ENCODE measurements at places on chromosomes 7 and 10.

DNA sequence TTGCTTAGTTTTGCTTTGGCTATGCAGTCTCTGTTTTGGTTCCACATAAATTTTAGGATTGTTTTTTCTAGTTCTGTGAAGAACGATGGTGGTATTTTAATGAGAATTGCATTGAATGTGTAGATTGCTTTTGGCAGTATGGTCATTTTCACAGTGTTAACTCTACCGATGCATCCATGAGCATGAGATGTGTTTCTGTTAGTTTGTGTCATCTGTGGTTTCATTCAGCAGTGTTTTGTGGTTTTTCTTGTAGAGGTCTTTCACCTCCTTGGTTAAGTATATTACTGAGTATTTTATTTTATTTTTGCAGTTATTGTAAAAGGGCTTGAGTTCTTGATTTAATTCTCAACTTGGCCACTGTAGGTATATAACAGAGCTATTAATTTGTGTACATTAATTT lies 78.2 kb upstream of the ZNF92 start:
- DNase-seq = no peak

DNA sequence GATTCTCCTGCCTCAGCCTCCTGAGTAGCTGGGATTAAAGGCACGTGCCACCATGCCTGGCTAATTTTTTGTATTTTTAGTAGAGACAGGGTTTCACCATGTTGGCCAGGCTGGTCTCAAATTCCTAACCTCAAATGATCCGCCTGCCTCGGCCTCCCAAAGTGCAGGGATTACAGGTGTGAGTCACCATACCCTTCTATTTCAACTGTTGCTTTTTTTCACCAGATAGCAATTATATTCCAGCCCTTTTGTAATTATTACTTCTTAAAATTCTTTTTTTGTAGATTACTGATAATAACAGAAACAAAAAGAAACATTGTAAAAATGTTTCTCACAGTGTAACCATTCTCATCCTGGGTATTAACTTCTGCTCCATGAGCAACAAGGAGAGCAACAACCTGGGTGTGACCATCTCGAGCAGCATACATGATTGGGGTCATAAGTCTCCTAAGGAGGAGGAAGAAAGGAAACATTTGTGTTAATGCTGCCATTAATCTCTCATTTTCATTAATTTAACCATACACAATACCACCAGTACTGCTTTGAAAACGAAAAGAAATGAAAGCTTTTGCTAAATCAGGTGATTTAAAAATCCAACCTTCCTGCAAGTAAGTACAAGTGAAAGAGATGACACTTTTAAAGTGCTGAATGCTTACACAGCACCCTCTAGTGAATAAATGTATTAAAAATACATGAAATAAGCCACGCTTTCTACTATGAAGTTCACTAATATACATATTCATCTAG lies 41.8 kb downstream of the ASZ1 start:
- DNase-seq = no peak

- DNase-seq = no peak
These were observed 22.4 kb upstream of the IFIT2 start for GRCh38 chr10:89279421-89279869.

- DNase-seq = no peak
These were observed 9.0 kb downstream of the SORCS3 start for GRCh38 chr10:104650072-104650471.

DNA sequence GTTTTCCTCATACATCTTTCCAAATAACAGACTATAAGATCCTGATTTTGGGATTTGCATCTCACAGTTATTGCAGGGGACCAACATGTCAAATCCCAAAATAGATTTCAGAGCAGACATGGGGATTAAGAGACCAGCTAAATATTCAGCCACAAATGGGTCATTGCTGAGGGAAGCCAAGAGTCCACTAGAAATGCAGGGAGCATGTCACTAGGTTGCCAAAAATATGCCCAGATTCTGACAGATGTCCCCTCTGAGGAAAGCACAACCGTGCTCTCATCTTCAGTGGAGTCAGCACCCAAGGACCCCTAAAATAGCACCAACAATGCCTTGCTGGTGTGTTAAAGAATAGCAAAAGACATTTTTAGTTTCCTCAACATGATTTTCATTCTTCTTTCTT lies 56.2 kb upstream of the AGK start:
- DNase-seq = no peak

DNA sequence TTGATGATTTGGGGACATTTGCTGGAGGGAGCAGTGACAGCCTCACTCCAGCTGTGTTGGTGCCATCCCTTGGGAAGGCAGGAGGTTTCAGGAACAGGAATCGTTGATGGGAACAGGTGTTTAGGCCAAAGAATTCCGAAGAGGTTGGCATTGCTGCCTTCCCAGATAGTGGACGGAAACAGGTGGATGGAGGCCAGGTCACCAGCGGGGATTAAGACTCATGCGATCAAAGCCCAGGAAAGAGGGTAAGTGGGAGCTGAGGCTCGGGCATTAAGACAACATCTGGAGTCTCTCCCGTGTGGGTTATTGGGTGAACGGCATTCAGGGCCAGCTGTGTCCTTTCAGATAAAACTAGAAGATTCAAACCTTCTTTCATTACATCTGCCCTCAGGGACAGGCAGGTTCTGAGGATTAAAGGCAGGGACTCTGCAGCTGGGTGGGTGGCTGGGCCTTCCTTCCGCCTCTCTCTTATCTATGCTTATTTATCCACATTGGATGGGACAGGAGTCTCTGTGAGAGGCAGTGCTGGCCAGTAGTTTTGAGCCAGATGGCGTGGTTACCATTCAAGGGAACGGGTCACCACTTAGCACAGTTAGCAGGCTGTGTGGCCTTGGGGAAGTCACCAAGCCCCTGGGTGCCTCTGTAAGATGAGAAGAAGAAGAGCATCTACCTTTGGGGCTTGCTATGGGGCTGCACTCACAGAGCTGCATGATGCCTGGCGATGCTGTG lies 67.6 kb downstream of the INSIG1 start:
- no peak for DNase-seq

DNA sequence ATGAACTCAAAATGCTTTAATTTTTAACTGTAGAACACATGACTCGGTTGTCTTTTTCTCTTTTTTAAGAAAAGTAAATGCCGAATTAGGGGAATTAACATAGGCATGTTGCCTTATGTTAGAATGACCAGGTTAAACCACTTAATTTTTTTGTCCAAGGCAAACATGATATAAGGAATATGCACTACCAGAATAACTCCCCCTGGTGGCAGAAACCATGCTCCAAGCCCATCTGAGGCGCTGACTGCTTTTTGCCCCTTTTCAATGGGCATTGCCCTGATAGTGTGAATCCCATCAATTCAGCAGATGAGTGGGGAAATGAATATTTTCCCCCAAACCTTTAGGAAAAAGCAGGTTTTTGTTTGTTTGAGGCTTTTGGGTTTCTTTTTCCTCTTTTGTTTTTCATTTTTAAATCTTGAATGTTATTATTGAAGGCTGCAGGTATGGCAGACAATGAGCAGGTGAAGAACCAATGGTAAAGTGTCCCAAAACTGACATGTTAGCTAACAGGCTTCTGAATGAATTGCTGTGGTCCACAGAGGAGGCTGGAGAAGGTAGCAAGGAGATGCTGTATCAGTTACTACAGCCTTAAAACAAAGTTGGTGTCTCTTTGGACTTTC lies 284.3 kb downstream of the SORCS3 start:
- DNase-seq = no peak

DNA sequence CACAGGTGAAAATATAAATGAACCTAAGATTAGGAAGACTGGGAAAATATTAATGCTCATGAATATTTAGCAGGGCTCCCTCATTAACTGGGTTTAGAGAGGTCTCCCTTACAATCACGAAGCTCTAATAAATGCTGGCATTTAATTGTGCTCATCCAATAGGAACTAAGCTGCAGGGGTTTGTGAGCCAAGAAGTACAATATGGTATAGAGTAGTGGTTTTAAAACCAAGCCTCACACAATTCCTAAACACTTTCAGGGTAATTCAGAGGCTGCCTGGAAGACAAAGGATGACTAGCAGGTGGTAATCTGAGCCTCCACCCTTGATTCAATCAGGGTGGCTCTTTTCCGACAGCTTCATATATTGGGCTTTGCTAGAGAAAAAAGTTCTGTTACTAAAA lies 103.3 kb downstream of the GPAM start:
- DNase-seq = no peak

GRCh38 chr7:47066976-47067614 lies 514.8 kb downstream of the TNS3 start:
- no peak for DNase-seq

DNA sequence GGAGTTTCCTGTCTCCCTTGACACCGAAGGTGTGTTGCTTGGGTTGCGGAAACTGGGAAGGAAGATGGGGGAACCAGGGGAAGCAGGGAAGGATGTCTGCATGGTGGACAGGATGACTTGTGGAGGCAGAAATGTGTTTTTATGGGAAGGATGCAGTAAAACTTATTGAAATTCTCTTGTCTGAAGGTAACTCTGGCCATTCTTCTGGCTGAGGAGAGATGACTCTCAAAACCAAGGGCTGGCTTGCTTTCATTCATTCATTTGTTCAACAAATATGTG lies 1.5 kb downstream of the UBTD1 start:
- DNase-seq = no peak

DNA sequence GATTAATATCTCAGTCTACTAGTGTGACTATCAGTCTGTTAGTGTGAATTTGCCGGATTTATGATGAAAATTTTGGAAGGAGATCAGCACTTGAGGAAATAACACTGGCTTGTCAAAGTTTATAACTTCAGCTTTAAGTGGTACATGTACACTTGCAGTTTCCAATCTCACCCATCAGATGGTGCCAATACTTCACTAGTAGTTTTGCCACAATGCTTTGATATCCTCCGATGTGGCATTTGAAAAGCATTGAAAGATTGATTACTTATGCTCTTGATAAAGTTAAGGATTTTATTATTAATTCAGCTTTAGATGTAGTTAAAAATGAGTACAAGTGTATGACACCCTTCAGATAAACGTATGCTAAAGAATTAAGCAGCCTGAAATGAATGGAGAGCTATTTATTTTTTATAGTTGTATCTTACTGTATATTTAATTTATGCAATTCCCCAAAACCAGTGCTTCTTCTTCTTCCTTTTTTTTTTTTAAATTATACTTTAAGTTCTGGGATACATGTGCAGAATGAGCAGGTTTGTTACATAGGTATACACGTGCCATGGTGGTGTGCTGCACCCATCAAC lies 98.2 kb downstream of the ANLN start:
- DNase-seq = peak; percentile 15

GRCh38 chr7:55574051-55574717 lies 1.9 kb upstream of the VOPP1 start:
- no peak for DNase-seq

GRCh38 chr10:844552-844951 lies 87.0 kb downstream of the LARP4B start:
- no peak for DNase-seq

DNA sequence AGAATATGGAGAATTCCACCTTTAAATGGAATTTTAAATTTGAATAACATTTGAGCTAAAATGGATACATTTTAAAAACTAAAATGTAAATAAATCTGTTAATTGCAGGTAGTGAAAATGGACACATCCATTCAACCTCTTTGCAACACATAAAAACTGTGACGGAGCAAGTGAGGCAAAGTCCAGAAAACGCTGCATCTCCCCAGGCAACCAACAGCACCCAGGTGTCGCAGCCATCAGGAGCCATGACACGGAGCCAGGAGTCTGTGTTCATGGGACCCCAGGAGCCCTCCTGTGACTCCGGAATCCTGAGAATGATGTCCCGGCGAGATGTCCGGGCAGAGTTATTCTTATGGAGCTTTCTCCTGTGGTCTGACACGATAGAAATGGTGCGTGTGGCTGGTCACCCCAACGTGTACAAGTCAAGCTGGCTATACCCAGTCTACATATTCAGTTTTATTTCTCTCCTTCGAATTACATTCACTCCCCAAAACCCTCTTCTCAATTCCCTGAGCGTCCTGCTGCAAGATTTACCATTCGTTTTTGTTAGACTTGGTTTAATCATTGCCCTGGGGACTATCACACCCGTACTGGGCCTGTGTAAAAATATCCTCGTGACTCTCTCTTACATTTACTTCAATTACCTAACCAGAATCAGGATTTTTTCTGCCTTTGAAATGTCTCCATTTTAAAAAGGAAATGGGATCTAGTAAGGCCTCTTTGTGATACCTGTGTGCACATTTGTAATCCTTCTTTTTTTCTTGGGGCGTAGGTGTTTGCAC lies 13.1 kb upstream of the MRC1 start:
- no peak for DNase-seq

DNA sequence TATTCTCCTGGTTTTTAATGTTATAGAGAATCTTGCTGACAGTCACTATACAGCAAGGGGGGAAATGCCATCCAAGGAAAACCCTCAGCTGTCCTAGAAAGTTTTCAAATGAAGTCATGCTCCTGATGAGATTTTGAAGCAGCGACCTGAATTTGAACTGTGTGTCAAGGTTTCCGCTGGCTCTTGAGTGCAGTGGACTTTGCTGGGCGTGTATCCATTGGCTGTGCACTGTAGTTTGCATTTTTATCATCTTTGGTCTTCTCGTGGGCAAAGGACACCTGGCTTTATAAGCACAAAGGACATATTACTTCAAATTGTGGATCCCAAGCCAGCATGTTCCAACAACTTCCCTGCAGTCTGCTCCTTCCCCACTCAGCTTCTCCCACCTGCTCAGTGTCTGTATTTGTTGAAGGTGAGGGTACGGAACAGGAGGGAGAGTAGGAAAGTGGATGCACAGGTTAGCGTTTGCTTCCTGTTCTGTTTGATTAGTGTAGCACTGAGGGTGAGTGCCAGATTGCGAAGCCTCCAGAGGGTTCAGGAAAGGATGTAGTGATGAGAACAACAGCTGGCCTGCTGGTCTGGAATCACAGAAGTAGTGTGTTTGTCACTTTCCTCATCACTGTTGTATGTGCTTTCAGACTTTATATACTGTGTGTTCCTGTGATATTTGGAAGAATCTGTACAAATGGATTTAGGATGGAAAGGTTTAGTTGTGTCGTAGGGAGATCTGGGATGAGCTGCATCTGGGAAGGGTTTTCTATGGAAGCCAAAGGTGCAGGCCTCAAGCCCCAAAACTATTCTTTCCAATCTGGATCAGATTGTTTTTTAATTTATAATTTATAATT lies 204.8 kb downstream of the BMPER start:
- no peak for DNase-seq

GRCh38 chr10:29648114-29648982 lies 13.6 kb upstream of the SVIL start:
- no peak for DNase-seq

- no peak for DNase-seq
These were observed 66.2 kb upstream of the ARID5B start for GRCh38 chr10:61835069-61835945.

- DNase-seq = no peak
These were observed 36.4 kb upstream of the FERD3L start for GRCh38 chr7:19181634-19182033.

GRCh38 chr10:19922236-19922963 lies 106.2 kb downstream of the PLXDC2 start:
- DNase-seq = no peak
